ENCODE measurements at places on chromosomes 4 and X.

GRCh38 chr4:88836216-88836615, 138.6 kb upstream of the NAP1L5 start:
- DNase-seq = no peak

- DNase-seq = no peak
Observed at GRCh38 chr4:175639346-175639745, 172.7 kb downstream of the GPM6A start.

DNA sequence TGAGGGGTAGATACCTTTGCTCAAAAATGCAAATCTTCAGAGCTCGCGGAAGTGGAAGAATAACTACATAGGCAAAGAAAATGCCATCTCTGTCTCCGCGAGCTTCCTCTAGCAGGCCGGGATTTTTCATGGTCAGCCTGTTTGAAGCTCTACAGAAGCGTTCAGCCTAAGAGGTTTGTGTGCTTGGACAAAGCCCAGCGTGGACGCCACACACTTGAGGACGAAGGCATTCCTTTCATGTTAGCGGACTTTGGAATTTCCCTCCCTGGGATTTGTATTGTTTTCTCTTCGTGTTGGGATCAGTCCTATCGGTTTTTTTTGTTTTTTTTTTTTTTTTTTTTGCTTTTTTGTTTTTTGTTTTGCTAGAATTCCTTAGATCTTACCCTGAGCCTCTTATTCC, 53.7 kb downstream of the SMIM31 start:
- DNase-seq = no peak

DNA sequence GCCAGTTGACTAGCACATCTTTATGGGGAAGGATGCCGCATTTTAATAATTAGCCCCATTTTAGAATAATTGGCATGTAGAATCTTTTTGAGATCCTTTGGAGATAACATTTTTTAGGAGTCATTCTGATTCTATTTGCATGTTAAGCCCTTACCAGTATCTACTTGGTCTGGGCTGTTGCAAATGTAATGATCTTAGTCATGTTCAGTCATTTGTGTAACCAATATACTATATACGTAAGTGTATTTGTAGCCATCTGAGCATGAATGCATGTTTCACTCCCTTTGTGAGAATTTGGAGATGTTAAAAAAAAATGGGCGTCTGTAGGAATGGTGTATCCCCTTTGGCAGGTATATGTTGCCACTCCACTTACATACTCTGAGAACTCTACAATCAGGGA, 119.1 kb downstream of the TEX13A start:
- no peak for DNase-seq

DNA sequence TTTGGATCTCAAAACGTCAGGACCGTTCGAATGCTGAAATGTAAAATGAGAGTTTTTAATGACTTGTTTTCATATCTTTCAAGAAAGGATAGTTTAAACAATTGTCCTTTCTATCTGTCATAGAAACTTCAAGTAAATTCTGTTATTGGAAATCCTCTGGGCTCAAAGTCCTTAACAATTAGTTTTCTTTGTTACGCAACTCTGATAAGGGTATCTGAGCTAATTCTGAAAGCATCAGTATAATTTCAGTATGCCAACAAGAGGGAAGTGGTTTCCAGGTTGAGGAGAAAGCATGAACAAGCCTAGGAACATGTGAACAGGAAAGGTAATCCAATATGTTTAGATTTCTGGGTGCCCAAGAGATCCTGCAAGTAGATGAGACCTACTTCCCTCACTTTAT, 22.0 kb downstream of the ADH7 start:
- DNase-seq = no peak

DNA sequence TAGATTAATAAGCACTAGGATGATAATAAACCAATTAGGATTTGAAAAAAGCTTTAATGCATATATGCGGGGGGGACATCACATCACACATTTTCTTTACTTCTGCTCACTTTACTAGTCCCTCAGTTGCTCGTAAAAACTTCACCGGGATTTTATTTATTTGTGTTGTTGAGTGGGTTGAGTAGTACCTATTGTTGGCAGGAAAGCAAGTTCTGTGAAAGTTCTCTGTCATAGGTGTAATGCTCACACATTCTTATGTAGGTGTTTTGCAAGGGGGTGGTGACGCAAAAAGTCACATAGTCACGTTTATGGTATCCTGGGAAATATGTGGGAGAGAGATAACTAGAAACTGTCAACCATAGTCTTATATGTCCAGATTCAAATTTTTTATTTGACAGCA, 65.3 kb downstream of the PDLIM5 start:
- no peak for DNase-seq

GRCh38 chrX:124332481-124333424, at the start of gene TEX13D:
TSS of gene TEX13D (plus strand) at chrX:124332660. CDS start at chrX:124332918, 258 bp downstream.
- no peak for DNase-seq

DNA sequence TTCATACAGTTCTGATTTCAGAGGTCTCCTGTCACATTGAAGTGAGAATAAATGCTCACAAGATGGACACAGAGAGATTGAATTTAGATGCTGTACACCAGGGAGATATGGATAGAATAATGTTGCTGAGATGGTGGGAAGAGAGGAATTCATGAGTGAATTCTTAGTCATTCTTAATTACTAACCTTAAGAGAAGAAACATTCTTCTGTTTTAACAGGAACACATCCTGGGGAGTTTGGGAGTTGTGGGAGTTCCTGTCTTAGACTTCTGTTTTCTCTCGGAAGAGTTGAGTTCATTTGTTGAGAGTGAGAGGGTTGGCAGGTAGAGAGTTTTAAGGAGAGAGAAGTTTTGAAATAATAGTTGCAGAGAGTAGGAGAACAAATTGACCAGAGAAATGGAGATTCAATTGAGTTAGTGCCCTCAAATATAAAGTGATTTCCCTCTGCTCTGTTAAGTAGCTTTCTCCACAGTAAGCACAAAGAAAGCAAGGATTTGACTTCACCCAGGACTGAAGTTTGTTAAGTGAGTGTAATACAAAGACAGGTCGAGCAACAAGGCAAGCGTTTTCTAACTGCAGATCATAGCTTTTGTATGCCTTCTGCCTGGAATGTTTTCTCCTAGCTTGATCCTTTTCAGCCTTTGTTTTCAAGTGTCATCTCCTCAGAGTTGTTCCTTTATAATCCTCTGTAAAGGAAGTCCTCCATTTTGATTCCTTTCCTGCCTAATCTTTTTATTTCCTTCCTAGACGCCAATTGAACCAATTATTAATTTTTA, 205.9 kb downstream of the RAPGEF2 start:
- no peak for DNase-seq

- no peak for DNase-seq
Observed at GRCh38 chr4:106444557-106444956, 76.0 kb upstream of the GIMD1 start.

GRCh38 chr4:75030649-75031235, 97.8 kb downstream of the PARM1 start:
- no peak for DNase-seq

Data from activated T-cell treated with anti-CD3 and anti-CD28 coated beads for 48 hours (primary cell).